Hypothalamus (tissue), 51 donors: ENCODE measurements at places on chromosomes 4 and X.

DNA sequence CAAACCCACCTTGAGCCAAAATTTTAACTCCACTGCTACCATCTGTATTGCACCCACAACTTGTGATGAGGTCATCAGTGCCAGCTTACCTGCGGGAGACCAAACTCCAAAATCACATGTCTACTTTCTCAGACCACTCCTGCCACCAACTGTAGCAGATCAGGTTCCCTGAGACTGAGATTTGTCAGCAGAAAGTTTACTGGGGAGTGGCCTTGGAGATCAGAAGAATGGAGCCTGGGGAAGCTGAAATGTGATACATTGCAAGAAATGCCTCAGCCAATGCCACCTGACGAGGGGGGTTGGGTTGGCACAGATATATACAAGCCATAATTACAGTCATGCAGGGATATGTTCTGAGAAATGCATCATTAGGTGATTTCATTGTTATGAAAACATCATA, 19.1 kb downstream of the HAUS3 start:
- DNase-seq = no peak

DNA sequence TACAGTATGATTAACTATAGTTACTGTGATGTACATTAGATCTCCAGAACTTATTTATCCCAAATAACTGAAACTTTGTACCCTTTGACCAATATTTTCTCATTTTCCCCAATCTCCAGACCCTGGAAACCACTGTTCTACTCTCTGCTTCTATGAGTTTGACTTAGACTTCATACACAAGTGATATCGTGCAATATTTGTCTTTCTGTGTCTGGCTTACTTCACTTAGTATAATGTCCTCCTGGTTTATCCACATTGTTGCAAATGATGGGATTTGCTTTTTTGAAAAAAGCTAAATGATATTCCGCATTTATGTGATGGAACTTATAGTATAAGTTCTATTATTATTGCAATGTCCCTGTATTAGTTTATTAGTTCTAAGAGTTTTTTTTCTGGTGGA, 81.8 kb upstream of the SOD3 start:
- no peak for DNase-seq

GRCh38 chrX:69366183-69366582, 137.9 kb upstream of the NALF2 start:
- DNase-seq = no peak

GRCh38 chr4:21367567-21367966, 581.0 kb downstream of the KCNIP4 start:
- DNase-seq = no peak

DNA sequence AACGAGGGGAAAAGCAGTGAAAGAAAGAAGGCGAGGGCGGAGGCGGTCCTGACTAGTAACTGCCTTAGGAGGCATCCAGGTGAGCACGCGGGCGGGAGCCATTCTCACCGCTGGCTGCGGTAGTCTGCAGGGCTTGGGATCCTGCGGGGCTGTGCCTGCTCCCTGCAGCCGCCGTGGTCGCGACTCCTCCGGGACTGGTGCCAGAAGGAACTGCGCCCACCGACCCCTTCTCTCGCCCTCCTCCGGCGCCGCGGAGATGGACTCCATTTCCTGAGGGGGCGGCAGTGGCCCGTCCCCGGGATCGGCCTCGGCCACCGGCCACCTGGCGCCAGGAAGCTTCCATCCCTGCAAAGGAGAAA, 543 bp downstream of the NFXL1 start:
- DNase-seq = peak; percentile 39

- DNase-seq = no peak
These were observed 18.0 kb downstream of the SUV39H1 start for GRCh38 chrX:48714573-48714972.

- no peak for DNase-seq
These were observed 5.4 kb upstream of the CNGA2 start for GRCh38 chrX:151729056-151729725.

DNA sequence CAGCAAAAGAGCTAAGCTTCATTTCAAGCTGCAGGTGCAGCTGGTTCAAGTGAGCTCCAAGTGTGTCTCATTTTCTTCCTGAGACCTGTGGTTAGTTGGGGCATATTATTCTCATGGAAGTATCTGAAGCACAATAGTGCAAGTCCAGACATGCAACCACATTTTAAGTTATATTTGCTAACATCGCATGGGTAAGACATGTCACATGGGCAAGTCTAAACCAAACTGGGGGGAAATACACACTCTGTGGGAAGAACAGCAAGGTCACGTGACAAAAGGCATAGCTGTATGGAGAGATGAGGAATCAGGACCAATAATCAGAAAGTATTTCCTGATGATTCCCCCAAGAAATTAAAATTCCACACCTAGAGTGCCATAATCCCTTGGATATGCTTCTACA, 94.9 kb upstream of the NDP start:
- no peak for DNase-seq

DNA sequence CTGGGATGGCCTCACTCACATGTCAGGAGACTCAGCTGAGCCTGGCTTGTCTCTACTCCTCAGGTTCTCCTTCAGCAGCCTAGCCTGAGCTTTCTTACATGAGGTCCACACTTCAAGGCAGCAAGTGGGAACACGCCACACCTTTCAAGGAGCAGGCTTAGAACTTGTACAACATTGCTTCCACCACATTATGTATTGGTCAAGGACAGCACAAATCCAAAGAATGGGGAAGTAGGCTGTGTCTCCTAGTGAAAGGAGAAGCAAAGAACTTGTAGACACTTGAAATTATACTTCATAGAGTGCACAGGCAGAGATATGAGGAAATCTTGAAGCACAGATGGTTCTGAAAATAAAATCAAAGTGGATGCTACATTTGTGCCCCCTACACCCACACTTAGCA, 120.9 kb upstream of the NOCT start:
- no peak for DNase-seq

- no peak for DNase-seq
These were observed 4.3 kb downstream of the CLGN start for GRCh38 chr4:140423106-140423505.

- DNase-seq = no peak
These were observed 262.7 kb upstream of the MAD2L1 start for GRCh38 chr4:120329386-120329785.

GRCh38 chr4:184413261-184414046, 60.9 kb downstream of the IRF2 start:
- no peak for DNase-seq

- no peak for DNase-seq
These were observed 53.4 kb downstream of the PPEF2 start for GRCh38 chr4:75848891-75849290.

DNA sequence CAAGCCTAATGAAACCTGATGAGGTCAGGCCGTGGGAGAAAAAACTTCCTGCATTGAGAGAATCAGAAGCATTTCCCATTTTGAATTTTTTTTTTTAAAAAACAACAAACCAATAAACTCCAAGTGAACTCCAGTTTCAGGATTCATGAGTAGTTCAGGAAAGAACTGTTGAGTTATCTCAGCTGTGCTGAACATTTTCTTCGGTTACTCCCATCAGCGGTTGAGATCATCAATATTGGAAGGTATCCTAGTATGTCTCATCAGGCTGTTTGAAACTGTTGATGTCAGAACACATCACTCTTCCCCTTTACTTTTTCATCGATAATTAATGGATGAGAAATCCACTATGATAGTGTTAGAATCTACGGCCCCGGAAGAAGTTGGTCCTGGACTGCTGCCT, 82.4 kb upstream of the ADGRG2 start:
- no peak for DNase-seq

- no peak for DNase-seq
These were observed 69.1 kb downstream of the RHOH start for GRCh38 chr4:40265910-40266274.

DNA sequence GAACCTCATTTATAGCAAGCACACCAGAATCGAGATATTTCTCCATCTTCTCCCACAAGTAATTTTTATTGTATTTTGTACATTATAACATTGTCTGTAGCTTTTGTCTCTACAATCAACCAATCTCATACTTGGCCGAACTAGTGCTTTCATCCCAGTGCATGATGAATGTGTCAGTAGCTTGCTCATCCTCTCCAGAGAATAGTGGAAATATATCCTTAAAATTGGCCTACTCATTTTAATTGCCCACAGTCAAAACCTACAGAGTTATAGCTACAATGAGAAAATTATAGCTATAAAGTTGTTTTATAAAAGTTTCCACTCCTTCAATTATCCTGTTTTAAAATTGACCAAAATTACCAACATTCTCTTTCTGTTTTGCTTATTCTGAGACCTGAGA, 103.8 kb downstream of the MAPK10 start:
- no peak for DNase-seq

- no peak for DNase-seq
These were observed 1.9 kb downstream of the USP38 start for GRCh38 chr4:143186649-143187048.

GRCh38 chr4:126267689-126268088, 952.9 kb downstream of the FAT4 start:
- DNase-seq = no peak

- DNase-seq = no peak
These were observed 108.0 kb downstream of the ANAPC4 start for GRCh38 chr4:25485104-25485503.

- no peak for DNase-seq
These were observed 74.3 kb upstream of the PPP2R3B start for GRCh38 chrX:460823-461640.

DNA sequence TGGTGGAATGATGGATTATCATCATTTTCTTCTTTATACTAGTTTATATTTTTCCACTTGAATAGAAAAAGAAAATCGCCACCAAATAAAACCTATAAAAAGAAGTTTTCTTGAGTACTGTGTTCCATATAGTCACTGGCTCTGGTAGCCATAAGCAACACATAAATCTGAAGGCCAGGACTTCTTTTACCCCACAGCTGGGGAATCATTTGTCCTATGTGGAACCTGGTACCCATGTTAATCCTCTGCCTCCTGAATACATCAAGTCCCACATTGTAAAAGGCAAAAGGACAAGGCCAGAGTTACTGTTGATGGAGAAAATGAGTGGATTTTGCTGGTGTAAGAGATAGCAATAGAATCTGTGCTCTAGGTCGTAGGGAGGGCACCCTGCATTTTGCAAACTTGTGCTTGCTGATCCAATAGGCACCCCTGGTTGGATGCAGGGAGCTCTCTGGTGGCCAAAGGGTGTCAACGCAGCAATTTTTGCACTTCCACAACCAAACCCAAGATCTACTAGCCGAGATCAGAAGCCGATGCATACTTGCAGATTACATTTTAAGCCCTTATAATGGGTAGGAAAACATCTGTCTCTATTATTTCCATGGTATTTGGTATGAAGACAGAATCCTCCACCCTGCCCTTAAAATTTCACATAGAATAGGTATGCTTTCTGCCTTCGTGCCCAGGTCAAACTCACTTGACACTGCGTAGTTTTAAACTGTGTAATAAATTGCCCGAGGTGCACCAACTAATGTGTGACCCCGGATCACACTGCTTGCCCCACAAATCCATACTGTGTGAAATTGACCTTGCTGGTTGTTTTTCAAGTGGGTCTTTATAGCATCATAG, 146.2 kb upstream of the SCML1 start:
- no peak for DNase-seq
